ENCODE measurements at places on chromosomes 2 and 18.

- no peak overlapping the region for H3K27ac ChIP-seq
- peaks cover 2% of the 10 kb centered on the region for H3K4me1 ChIP-seq
- no peak overlapping the region for H3K4me3 ChIP-seq
- no peak for DNase-seq
- H3K36me3 ChIP-seq, result no peaks in the 10 kb centered on the region
These were observed 4.2 kb downstream of the RPRM start for GRCh38 chr2:153474407-153474806.

DNA sequence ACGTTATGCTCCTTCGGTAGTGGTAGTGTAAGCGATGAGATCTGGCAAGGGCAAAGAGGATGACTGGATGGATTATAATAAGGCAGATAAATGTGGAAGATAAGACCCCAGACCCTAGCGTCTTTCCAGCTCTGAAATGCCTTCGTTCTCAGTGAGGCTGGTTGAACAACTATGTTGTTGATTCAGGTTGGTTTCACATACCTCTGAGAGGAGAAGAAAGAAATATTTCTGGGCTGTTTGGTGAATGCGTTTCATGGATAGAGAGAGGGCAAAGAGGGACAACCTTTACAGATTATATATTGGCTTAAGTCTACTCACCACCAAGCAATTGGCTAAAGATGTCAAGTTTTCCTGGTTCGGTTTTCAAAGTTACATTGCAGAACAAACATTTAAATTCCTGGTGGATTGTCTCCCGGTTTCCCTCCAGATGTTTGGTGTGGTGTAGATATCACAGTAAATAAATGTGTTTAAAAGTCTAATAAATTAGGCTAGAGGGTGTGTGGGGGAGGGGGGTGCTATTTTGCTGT, 190.1 kb upstream of the GLI2 start:
- no peak overlapping the region for H3K4me3 ChIP-seq
- no peaks in the 10 kb centered on the region for H3K36me3 ChIP-seq
- no peak for DNase-seq
- no peaks in the 10 kb centered on the region for H3K4me1 ChIP-seq
- H3K27me3 ChIP-seq, result no peaks in the 10 kb centered on the region
- no peak overlapping the region for H3K27ac ChIP-seq

GRCh38 chr18:3906116-3906750, 456.3 kb downstream of the TGIF1 start:
- DNase-seq, result no peak
- no peaks in the 10 kb centered on the region for H3K4me1 ChIP-seq
- H3K27ac ChIP-seq, result no peak overlapping the region
- H3K4me3 ChIP-seq, result no peak overlapping the region

GRCh38 chr2:94997981-94998930, 27.3 kb upstream of the MAL start:
- H3K4me1 ChIP-seq, result no peaks in the 10 kb centered on the region
- no peaks in the 10 kb centered on the region for H3K36me3 ChIP-seq
- H3K27me3 ChIP-seq, result no peaks in the 10 kb centered on the region
- no peak overlapping the region for H3K4me3 ChIP-seq
- peak; percentile 37 for DNase-seq

GRCh38 chr2:39476524-39476923, 39.4 kb upstream of the MAP4K3 start:
- no peaks in the 10 kb centered on the region for H3K4me1 ChIP-seq
- H3K4me3 ChIP-seq, result no peak overlapping the region
- no peaks in the 10 kb centered on the region for H3K27me3 ChIP-seq
- peaks cover 16% of the 10 kb centered on the region for H3K36me3 ChIP-seq

GRCh38 chr2:7394195-7394594, 477.0 kb downstream of the RNF144A start:
- no peak overlapping the region for H3K27ac ChIP-seq
- no peak overlapping the region for H3K4me3 ChIP-seq
- H3K36me3 ChIP-seq, result no peaks in the 10 kb centered on the region

DNA sequence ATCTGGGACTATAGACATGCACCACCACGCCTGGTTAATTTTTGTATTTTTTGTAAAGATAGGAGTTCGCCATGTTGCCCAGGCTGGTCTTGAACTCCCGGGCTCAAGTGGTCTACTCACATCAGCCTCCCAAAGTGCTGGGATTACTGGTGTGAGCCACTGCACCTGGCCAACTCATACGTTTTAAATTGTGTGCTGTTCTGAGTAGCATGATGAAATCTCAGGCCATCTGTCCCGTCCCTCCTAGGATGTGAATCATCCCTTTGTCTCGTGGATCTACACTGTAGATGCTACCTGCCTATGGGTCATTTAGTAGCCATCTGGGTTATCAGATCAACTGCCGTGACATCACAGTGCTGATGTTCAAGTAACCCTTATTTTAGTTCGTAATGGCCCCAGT, 38.5 kb upstream of the RMP24 start:
- peaks cover 56% of the 10 kb centered on the region for H3K36me3 ChIP-seq
- H3K4me1 ChIP-seq, result no peaks in the 10 kb centered on the region
- H3K27me3 ChIP-seq, result no peaks in the 10 kb centered on the region
- DNase-seq, result no peak

GRCh38 chr2:71736091-71736861, 282.9 kb downstream of the DYSF start:
- no peak overlapping the region for H3K27ac ChIP-seq
- H3K4me1 ChIP-seq, result no peaks in the 10 kb centered on the region
- H3K36me3 ChIP-seq, result no peaks in the 10 kb centered on the region
- H3K27me3 ChIP-seq, result no peaks in the 10 kb centered on the region
- DNase-seq, result no peak

- no peaks in the 10 kb centered on the region for H3K27me3 ChIP-seq
- no peak overlapping the region for H3K4me3 ChIP-seq
- peak; percentile 9 for DNase-seq
These were observed 158.5 kb downstream of the TPO start for GRCh38 chr2:1571477-1572417.

DNA sequence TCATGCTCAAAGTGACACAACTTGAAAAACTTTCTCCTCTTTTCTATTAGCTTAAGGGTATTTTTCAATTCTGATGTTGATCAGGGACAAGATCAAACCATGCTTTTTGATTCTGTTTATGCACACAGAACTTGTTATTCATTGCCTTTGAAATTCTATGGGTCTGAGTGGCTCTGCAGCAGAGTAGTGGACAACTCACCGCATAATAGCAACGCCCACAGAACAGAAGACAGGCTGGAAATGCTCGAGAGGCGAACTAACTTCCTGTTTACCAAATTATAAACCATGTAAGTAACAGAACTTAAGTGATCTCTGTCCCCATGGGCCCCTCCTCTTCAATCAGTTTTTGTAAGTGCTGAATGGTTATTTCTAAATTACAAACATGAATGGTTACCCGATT, 131.2 kb downstream of the CBLN2 start:
- no peaks in the 10 kb centered on the region for H3K36me3 ChIP-seq
- H3K4me1 ChIP-seq, result no peaks in the 10 kb centered on the region
- H3K4me3 ChIP-seq, result no peak overlapping the region
- H3K27ac ChIP-seq, result no peak overlapping the region
- H3K27me3 ChIP-seq, result no peaks in the 10 kb centered on the region
- no peak for DNase-seq

GRCh38 chr18:5464251-5464650, 79.5 kb downstream of the EPB41L3 start:
- H3K4me1 ChIP-seq, result no peaks in the 10 kb centered on the region
- no peaks in the 10 kb centered on the region for H3K36me3 ChIP-seq
- no peaks in the 10 kb centered on the region for H3K27me3 ChIP-seq

- no peak overlapping the region for H3K4me3 ChIP-seq
- no peaks in the 10 kb centered on the region for H3K36me3 ChIP-seq
- H3K27ac ChIP-seq, result no peak overlapping the region
- no peaks in the 10 kb centered on the region for H3K27me3 ChIP-seq
These were observed 4.7 kb downstream of the SLC4A3 start for GRCh38 chr2:219631904-219632759.
